Activated CD8-positive, alpha-beta memory T cell treated with anti-CD3 and anti-CD28 coated beads, Interleukin-2, amount 10 ng/mL, durations not matched to agents 7 days and 5 days (primary cell): ENCODE measurements at places on chromosomes 4 and X. TPM values are rescaled to one million over a fixed set of nuclear protein-coding genes. Genes with fewer than 3 reads are reported as not detected.

GRCh38 chr4:17115583-17115982 is 217.1 kb upstream of the LDB2 start:
- no peak overlapping the region for H3K27ac ChIP-seq
- no peaks in the 10 kb centered on the region for H3K4me1 ChIP-seq
- no peak overlapping the region for H3K4me3 ChIP-seq

DNA sequence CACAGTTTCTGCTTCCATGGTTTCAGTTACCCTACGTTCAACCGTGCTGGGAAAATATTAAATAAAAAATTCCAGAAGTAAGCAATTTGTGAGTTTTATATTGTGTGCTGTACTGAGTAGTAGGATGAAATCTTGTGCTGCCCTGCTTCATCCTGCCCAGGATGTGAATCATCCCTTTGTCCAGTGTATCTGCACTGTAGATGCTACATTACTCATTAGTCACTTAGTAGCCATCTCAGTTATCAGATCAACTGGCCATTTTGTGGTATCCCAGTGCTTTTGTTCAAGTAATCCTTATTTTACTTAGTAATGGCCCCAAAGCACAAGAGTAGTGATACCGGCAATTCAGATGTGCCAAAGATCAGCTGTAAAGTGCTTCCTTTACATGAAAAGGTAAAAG is 97.9 kb downstream of the COX18 start:
- no peak overlapping the region for H3K27ac ChIP-seq
- H3K27me3 ChIP-seq = peaks cover 12% of the 10 kb centered on the region
- peaks cover 5% of the 10 kb centered on the region for H3K4me1 ChIP-seq
- no peaks in the 10 kb centered on the region for H3K36me3 ChIP-seq
- H3K4me3 ChIP-seq = no peak overlapping the region
- DNase-seq = no peak

GRCh38 chr4:150176547-150176946 is 98.3 kb downstream of the DCLK2 start:
- no peaks in the 10 kb centered on the region for H3K36me3 ChIP-seq
- H3K4me1 ChIP-seq = no peaks in the 10 kb centered on the region
- no peak for DNase-seq
- peaks cover 19% of the 10 kb centered on the region for H3K27me3 ChIP-seq
- H3K27ac ChIP-seq = no peak overlapping the region

GRCh38 chrX:48589482-48590162 is 7.7 kb upstream of the WDR13 start:
- H3K27me3 ChIP-seq = no peaks in the 10 kb centered on the region
- no peak overlapping the region for H3K27ac ChIP-seq
- H3K4me1 ChIP-seq = peaks cover 4% of the 10 kb centered on the region
- DNase-seq = no peak
- no peak overlapping the region for H3K4me3 ChIP-seq

GRCh38 chr4:17578482-17578891 is 1.5 kb downstream of the LAP3 start:
- peak; percentile 55 for DNase-seq
- H3K27me3 ChIP-seq = no peaks in the 10 kb centered on the region
- H3K4me1 ChIP-seq = peaks cover 44% of the 10 kb centered on the region
- peak overlapping the region; percentile 100 for H3K27ac ChIP-seq

- H3K4me3 ChIP-seq = no peak overlapping the region
- no peak for DNase-seq
- H3K4me1 ChIP-seq = peaks cover 8% of the 10 kb centered on the region
- peaks cover 3% of the 10 kb centered on the region for H3K27me3 ChIP-seq
- H3K36me3 ChIP-seq = no peaks in the 10 kb centered on the region
- no peak overlapping the region for H3K27ac ChIP-seq
Measured at GRCh38 chr4:83369831-83370639, 35.4 kb upstream of the HPSE start.

DNA sequence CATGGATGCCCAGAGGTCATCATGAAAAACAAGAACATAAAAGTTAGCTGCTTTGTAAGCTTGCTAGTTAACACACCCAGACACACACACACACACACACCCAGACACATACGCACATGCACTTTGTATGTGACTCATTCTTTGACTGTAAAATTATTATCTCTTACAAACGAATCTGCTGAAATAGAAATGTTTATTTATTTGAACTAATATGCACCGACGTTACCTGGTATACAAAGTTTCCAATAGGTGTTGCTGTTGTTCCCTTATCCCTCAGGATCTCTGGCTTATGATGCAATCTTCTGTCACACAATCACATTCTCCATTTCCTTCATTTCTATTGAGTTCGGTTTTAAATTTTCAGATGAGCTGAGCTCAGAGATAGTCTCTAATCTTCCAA is 209.3 kb downstream of the PTTG2 start:
- peaks cover 29% of the 10 kb centered on the region for H3K27me3 ChIP-seq
- no peak overlapping the region for H3K4me3 ChIP-seq
- H3K27ac ChIP-seq = no peak overlapping the region
- H3K36me3 ChIP-seq = peaks cover 12% of the 10 kb centered on the region
- no peak for DNase-seq

DNA sequence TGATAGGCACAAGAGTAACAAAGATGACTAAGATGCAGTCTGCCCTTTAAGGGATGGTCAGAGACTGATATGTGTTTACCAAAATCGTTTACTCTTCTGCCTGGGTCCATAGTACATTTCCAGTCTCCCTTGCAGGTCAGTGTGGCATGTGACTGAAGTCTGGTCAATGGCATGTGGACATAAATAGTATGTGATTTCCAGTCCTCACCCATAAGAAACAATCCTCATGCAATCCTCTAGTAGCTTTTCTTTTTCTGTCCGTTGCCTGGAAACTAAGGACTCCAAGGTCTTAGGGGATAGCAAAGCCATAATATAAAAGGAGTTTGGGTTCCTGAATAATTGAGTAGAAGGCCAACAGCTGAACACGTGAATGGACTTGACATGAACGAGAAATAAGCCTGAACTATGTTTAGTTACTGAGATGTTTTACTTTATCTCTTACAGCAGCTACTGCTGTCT is 1.1 kb downstream of the SLC9B2 start:
- no peak for DNase-seq
- no peaks in the 10 kb centered on the region for H3K27me3 ChIP-seq
- H3K36me3 ChIP-seq = peaks cover 20% of the 10 kb centered on the region
- peak overlapping the region; percentile 99 for H3K27ac ChIP-seq

DNA sequence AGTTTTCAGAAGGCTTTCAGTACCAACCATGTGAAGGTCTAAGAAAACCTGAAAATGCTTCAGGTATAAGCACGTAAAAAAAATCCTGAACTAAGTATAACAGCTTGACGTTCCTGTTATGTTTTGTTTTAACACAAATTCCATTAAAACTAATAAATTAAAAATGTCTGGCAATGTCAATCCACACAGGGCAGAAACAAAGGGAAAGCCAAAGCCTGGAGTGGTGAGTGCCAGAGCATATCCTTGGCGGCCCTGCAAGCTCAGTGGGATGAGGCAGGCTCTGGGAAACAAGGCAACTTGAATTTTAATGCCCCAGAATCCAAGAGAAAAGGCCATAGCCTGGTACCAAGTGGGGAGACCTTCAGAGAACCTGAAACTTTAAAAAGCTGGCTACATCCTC is 78.2 kb downstream of the EPHA5 start:
- H3K27ac ChIP-seq = no peak overlapping the region
- no peak for DNase-seq
- no peaks in the 10 kb centered on the region for H3K4me1 ChIP-seq
- no peaks in the 10 kb centered on the region for H3K36me3 ChIP-seq
- H3K27me3 ChIP-seq = no peaks in the 10 kb centered on the region

GRCh38 chrX:71292669-71293365 is 8.7 kb upstream of the ITGB1BP2 start:
- H3K36me3 ChIP-seq = peaks cover 48% of the 10 kb centered on the region
- H3K27ac ChIP-seq = no peak overlapping the region
- H3K4me3 ChIP-seq = no peak overlapping the region
- no peak for DNase-seq
- H3K27me3 ChIP-seq = no peaks in the 10 kb centered on the region

GRCh38 chrX:71151366-71151765 is 6.7 kb downstream of the NLGN3 start:
- H3K27ac ChIP-seq = no peak overlapping the region
- no peak for DNase-seq
- H3K4me3 ChIP-seq = no peak overlapping the region

- no peaks in the 10 kb centered on the region for H3K27me3 ChIP-seq
- no peaks in the 10 kb centered on the region for H3K4me1 ChIP-seq
- no peak overlapping the region for H3K4me3 ChIP-seq
Measured at GRCh38 chrX:31993637-31994036, 921.8 kb upstream of the FTHL17 start.

DNA sequence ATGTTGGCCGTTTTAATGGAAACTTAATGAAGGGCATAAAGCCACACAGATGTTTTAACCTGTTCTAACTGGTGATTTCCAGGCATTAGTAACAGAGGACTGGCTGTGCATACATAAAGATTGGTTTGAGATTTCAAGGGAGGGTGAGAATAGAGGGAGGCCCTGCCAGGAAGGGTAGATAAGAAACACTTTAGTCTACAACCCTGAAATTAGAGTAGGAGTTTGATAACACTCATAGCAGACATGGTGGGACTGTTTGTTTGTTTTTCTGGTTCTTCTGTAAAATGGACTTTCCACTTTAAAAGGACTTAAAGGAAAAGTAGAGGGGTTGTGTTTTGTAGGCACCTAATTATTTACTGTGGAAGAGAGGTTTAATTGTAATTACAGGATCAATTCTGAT is 16.2 kb downstream of the SLC4A4 start:
- no peak for DNase-seq
- no peak overlapping the region for H3K4me3 ChIP-seq
- H3K4me1 ChIP-seq = no peaks in the 10 kb centered on the region
- H3K27me3 ChIP-seq = no peaks in the 10 kb centered on the region
- no peak overlapping the region for H3K27ac ChIP-seq

Gene HTRA3
- total RNA-seq = not detected

Gene SATL1
- total RNA-seq = 0.09 TPM

Gene CCDC110
- not detected for total RNA-seq

Gene DAPP1
- 25.3 TPM for total RNA-seq

Gene FAM120C
- total RNA-seq = 12.8 TPM

Gene ZBED1
- 34.9 TPM for total RNA-seq

Gene POF1B
- not detected for total RNA-seq

Gene SH3RF1
- total RNA-seq = 0.35 TPM

Gene OTC
- not detected for total RNA-seq

Gene KCTD8
- not detected for total RNA-seq
